ENCODE measurements at places on chromosomes 1 and 21. TPM values are rescaled to one million over a fixed set of nuclear protein-coding genes. Genes with fewer than 3 reads are reported as not detected.

OR10J4 gene
- not detected for polyA plus RNA-seq

NRAS gene
- 78.5 TPM for polyA plus RNA-seq

DNA sequence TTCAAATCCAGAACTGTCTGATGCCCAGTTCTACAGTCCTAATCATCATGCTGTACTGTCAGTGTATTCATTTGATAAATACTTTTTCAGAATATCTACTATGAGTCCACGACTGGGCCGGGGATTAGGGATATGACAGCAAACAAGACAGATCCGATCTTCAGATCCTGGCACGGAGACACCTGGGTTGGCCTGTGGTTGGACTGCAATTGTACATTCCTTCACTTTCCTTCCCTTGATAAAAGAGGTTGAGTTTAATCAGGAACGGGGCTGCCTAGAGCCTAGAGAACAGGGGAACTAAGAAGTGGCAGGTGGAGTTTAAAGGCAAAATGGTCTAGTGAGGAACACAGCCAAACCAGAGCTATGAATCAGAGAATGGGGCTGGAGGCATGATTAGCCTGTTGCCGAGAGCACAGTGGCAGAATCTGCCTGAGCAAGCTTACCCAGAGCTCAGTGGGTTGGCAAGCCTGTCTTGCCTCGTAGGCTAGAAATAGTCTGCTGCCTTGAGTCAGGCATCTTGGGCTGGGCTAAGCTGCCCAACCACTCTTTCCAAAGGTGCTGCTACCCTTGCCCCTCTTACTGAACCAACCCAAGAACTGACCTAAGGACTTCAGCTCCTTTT is 38.1 kb upstream of the PTCH2 start:
- no peak for DNase-seq

DNA sequence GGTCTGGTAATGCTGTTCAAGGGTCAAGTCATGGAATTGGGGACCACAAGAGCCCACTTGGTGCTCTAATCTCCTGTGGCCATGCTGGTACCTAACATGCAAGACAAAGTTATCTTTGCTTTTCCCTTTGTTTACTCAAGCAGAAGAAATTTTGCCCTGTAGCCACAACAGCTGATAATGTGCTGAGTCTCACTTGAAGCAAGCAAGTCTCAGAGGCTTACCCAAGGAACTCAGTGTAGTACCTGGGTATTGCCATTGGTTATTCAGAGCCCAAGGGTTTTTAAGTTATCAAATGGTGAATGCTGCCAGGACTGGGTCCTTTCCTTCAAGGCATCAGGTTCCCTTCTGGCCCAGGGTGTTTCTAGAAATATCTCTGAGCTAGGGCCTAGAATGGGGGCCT is 198.9 kb upstream of the RNPC3 start:
- DNase-seq, result no peak

DNA sequence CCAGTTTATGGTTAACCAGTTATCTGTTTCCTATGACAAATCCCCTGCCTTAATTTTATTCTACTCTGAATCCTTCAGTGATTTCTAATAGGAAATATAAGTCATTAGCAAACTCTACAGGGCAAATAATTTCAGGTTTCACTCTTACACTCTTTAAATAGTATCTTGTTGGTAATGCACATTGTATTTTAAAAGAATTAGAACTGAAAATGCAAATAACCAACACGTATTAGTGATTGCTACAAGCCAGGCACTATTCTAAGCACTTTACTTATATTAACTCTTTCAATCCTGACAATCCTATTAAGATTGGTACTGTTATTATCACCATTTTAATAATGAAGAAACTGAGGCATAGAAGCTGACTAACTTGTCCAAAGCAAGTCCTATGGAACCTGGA is 48.3 kb upstream of the LHX8 start:
- DNase-seq, result no peak

DNA sequence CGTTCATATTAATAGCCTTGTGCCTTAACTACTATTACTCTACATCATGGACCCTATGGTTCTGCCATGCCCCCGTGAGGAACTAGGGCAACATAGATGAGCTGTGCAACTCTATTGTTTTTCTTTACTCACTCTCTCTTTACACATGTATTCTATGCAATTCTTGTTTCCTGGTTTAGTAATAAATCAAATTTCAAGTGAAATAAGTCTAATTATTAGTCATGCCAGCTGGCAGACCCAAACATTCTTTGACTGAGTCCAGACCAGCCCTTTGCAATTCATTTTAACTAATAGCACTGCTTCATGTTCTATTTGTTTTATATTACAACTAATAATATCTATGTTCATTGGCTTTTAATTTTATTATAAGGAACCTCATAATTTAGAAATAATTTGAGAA is 789.3 kb upstream of the ADAMTS5 start:
- no peak for DNase-seq

PLEKHN1 gene
- polyA plus RNA-seq, result 0.61 TPM

TPM3 gene
- 262 TPM for polyA plus RNA-seq

GRCh38 chr1:26839339-26839722 is 12.8 kb downstream of the ZDHHC18 start:
- no peak for DNase-seq

- no peak for DNase-seq
Observed at GRCh38 chr21:37751268-37751975, 164.8 kb downstream of the KCNJ6 start.

DNA sequence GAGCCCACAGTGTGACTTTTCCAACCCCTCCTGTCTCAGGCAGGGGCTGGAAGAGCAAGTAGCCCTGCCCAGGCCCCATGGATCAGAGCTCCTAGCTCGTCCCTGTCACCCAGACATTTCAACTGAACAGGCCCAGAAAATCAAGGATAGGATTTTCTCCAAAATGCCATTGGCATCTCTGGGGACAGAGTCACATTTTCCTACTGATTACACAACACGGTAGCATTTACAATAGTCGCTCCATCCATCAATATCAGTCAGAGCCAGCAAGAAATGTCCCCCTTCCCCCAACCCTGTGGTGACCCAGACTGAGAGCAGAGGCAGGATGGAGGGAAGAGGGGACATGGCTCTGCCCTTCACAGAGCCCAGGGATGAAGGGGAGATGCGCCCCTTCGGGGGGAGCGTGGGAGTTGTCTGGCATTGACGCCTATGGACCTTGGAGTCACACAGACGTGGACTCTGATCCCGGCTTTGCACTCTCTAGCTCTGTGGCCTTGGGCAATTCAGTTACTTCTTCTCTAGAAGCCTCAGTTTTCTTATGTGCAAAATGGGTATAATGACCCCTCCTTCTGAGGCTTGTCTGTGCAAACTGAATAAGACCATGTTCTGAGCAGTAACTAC is 275.6 kb downstream of the FOXD2 start:
- no peak for DNase-seq

ZNF593OS gene
- 1.3 TPM for polyA plus RNA-seq

DNA sequence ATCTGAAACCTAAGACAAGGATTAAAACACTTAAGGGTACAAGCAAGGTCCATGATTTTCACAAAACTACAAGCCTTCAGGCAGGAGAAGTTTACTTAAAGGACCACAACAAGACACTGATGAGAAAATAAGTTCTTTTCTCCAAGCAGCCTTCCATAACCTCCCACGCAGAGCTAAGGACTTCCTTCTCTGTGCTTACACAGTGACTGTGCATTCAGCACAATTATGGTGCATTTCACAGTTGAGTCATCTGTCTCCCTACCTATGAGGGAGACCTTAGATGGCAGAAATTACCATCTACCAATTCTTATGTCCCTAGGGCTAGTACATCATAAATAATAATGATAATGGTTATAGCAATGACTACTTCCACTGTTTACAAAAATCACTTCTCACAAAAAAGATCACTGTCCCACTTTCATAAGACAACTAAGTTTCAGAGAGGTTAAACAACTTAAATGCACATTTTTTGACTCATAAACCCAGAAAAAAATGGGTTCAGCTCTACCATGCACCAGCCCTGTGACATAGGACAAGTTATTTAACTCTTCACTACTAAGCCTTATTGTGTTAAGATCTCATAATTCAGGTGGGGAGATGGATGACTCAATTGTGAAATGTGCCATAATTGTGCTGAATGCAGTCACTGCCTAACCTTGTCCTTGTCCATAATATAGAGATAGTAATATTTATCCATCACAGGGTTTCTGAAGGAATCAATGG is 45.3 kb downstream of the TARBP1 start:
- DNase-seq, result no peak

GRCh38 chr1:159802111-159802510 is at the start of gene FCRL6:
TSS of gene FCRL6 (plus strand) at chr1:159802360. CDS start at chr1:159802425, 65 bp downstream.
- DNase-seq, result no peak
